ENCODE measurements at places on chromosomes 6 and 20.

DNA sequence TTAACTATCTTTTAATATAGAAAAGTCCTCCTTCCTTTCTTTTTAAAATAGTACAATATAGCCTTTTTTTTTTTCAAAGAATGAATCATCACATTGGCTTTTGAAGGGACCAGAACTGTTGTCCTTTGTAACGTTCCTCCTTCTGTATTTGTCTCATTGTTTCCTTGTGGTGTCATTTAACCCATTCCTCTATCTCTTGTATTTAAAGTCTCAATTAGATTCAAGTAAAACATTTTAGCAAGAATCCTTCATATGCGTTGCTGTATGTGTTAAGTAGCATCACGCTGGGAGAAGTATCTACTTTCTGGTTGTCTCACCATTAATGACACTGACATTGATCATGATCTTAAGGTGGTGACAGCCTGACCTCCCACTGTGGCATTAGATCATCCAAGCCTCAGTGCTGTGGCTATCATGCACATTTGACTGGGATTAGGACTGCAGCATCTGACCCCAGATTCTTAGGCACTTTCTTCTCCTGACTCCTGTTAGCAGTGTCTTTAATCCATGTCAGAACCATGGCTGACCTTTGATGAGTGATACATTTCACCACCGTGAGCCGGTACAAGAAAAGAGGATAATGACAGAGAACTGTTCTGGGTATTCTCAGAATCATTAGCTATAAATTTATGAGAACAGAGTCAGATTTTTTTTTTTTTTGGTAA, 67.5 kb upstream of the TFB1M start:
- DNase-seq: no peak

- peak; percentile 48 for DNase-seq
These were observed 10.1 kb upstream of the NQO2 start for GRCh38 chr6:2989332-2990247.

GRCh38 chr6:142306736-142307135, 4.9 kb downstream of the ADGRG6 start:
- no peak for DNase-seq

- DNase-seq: no peak
These were observed 117.0 kb upstream of the UST start for GRCh38 chr6:148629592-148630465.

DNA sequence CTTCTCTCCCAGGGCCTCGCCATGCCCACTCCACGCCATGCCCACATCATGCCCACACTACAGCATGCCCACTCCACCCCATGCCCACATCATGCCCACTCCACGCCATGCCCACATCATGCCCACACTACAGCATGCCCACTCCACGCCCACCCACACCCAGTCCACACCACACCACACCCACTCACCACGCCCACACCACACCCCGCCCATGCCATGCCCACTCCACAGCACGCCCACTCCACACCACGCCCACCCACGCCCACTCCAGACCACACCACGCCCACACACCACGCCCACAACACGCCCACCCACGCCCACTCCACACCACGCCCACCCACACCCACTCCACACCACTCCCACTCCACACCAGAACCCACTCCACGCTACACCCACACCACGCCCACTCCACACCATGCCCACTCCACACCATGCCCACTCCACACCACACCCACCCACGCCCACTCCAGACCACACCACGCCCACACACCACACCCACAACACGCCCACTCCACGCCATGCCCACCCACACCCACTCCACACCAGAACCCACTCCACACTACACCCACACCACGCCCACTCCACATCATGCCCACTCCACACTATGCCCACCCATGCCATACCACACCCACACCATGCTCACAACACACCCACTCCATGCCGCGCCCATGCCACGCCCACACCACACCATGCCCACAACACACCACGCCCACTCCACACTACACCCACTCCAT, 88.6 kb downstream of the ERMARD start:
- DNase-seq: no peak

DNA sequence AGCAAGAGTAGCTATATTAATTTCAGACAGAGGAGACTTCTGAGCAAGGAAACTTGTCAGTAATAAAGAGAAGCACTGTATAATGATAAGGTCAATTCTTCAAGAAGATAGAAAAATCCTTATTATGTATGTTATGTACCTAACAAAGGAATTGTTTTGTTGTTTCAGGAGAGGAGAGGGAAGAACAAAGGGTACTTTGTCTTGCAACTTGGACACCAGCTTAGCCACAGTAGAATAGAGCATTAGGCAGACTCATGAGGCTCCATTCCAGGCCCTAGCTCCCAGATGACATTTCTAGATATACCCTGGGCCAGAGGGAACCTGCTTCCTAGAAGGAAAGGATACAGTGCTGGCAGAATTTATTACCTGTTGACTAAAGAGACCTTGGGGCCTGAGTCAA, 6.5 kb upstream of the NUS1 start:
- no peak for DNase-seq

- DNase-seq: no peak
These were observed 10.0 kb downstream of the CITED2 start for GRCh38 chr6:139364302-139364981.

DNA sequence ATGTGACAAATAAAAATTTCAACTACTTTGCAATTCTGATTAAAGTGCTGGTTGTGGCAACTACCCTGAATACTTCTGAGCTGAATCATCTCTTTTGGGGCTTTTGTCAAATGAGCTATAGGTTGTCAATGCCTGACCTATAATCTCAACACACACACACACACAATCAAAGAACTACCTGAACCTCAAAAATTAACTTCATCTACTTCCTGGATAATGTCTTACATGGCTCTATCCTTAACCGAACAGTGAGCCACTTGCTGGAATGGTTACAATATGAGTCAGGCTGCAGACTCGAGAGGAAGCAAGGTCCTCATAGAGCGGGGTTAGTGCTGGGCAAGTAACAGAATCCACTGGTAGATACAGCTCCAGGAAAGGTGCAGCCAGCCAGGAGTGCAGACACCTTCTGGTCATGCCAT, 70.6 kb upstream of the DST start:
- no peak for DNase-seq

DNA sequence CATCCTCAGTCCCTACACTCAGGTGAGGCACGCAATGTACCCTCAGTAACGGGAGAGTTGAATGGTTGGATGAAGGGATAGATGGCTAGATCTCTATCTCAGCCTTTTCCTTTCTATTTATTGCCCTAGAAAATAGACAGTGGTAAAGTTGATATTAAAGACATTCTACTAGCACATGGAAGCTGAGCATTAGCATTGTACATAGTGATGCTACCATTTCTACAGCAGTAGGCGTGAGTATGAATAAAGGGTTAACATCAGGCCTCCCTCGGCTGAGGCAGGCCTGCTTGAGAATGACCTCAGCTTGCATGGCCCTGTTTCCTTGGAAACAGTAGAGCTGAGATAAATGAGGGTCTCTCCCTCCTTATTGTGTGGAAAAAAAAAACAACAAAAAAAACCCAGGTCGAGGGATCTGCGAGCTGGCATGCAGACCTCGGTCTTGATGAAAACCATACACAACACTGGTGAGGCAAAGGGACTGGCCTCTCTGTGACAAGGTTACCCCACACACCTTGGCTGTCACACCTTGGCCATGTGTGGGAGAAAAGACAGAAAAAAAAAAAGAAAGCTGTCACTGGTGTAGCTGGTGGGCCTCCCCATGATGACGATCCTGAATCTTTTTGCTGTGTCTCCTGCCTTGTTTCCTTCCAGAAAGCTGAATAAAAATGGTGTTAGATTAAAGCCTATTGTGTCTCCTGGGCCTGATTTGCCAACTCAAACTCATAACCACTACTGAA, 160.0 kb downstream of the HACE1 start:
- no peak for DNase-seq

- DNase-seq: no peak
These were observed 178.8 kb upstream of the AFDN start for GRCh38 chr6:167647737-167648470.

GRCh38 chr6:46022106-46022948, 6.7 kb upstream of the CLIC5 start:
- DNase-seq: no peak

DNA sequence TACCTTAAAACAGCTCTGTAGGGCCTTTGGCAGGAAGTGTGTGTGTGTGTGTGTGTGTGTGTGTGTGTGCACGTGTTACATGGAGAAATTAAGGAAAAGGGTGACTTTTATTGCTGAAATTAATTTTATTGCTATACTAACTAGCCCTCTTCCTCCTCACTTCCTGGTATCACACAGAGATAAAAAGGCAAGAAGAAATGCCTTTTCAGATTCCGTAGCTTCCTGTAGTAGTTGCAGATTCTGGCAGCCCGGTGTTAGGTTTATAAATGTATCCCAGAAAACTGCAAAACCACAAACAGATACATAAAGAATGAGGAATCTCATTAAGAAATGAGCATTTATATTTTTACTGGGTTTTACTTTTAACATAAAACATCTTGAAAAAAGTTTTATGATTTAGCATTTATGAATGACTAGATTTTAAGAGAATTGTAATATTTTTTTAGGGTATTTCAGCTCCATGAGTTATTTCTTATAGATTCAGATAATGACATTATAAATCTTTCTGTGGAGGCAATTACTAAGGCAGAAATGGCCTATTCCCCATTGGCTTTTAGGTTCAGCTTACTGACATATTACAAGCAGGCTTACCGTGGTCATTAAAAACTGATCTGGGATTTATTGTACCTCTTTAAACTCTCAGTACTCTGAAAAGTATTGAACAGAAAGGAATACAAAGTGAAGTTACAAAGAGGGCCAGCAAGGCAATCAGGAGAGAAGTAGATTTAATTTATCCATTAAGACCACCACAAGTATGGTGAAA, 249.1 kb upstream of the TSHZ2 start:
- DNase-seq: no peak

GRCh38 chr20:14664101-14664500, 326.7 kb upstream of the FLRT3 start:
- no peak for DNase-seq

GRCh38 chr20:53138454-53139262, 166.5 kb downstream of the TSHZ2 start:
- DNase-seq: no peak

DNA sequence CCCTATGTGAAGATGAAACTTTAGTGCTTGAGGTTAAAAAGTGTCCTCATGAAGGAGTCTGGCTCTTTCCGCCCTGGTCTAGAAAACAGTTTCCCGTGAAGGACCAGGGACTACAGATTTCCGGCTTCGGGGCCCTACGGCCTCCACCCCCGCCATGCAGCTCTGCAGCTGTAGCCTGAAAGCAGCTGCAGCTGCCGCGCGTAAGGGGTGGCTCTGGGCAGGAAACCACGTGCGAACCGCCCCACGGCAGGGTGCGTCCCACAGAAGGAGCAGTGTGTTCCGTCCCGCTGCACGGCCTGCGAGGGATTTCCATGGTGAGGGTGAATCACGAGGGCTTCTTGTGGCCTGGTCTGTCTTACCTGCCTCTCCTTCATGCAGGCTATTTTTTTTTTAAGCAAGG, 117.0 kb downstream of the ERMARD start:
- peak; percentile 3 for DNase-seq

DNA sequence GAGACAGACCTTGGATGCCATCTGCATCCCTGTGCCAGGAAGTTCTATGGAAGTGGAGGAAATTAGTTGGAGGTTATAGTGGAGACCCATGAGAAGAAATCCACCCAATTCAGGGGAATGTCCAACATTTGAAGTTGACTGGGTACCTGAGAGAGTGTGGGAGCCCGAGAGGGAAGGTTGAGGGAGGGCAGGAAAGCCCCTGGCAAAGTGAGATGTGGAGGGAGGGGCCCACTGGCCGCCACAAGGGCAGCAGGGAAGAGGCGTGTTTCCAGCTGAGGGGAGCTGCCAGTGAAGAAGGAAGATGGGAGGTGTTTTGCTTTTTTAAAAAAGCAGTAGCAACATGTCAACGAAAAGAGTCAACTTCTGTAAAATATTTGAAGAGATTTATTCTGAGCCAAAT, 16.3 kb upstream of the SERPINB9 start:
- DNase-seq: no peak

DNA sequence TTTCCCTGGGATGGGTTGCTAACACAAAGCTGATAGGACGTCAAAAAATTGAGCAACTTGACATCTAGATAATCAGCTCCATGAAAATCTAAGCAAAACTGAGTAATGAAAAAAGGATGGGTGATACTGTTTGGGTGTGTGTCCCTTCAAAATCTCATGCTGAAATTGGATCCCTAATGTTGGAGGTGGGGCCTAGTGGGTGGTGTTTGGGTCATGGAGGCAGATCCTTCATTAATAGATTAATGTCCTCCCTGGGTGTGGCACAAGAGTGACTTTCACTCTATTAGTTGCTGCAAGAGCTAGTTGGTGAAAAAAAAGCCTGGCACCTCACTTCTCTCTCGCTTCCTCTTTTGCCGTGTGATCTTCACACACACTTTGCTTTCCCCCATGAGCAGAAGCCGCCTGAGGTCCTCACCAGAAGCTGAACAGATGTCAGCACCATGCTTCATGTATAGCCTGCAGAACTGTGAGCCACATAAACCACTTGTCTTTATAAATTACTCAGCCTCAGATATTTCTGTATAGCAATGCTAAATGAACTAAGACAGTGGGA, 160.9 kb downstream of the FRK start:
- DNase-seq: no peak

- DNase-seq: no peak
These were observed 18.7 kb upstream of the COL10A1 start for GRCh38 chr6:116144605-116145004.

- no peak for DNase-seq
These were observed 90.9 kb downstream of the SCAF8 start for GRCh38 chr6:154824076-154824475.

DNA sequence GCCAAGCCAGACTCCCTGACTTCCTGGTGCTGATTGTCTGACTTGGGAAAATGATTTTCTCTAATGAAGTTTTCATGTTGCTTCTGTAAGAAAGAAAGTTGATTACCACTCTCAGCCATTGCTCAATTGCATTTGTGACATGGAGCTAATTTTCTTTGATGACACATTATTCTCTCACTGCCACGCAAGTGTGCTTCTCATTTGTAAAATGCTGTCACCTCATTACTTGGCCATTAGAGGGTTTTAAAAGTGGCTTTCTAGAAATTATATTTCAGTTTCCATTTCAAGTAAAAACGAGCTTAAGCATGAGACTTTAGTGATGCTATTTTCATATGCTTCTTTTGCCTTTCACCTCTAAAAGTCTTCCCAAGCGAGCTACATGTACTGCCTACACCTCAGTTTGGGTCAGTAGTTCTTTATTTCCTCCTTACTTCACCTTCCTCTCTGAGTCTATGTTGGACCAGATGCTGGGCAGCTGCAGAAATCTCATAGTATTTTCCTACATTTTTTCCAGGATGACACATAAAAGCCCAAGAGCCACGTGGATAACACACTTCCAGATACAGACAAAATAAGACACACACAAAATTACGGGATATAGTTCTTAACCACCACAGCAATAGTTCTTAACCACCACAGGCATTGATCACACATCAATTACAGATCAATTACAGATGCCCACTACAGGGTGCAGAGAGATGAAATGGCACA, 6.3 kb upstream of the FAM210B start:
- no peak for DNase-seq

- no peak for DNase-seq
These were observed 51.1 kb downstream of the RALGAPB start for GRCh38 chr20:38523697-38524096.

Data from stimulated activated CD4-positive, alpha-beta T cell treated with anti-CD3 and anti-CD28 coated beads, TNF-alpha, amount 100 ng/mL, for 1 hour (primary cell).